ENCODE measurements at places on chromosomes 2 and 18. TPM values are rescaled to one million over a fixed set of nuclear protein-coding genes. Genes with fewer than 3 reads are reported as not detected.
A peak's percentile ranks its signal among the peaks of the same experiment; 100 is the strongest.

DNA sequence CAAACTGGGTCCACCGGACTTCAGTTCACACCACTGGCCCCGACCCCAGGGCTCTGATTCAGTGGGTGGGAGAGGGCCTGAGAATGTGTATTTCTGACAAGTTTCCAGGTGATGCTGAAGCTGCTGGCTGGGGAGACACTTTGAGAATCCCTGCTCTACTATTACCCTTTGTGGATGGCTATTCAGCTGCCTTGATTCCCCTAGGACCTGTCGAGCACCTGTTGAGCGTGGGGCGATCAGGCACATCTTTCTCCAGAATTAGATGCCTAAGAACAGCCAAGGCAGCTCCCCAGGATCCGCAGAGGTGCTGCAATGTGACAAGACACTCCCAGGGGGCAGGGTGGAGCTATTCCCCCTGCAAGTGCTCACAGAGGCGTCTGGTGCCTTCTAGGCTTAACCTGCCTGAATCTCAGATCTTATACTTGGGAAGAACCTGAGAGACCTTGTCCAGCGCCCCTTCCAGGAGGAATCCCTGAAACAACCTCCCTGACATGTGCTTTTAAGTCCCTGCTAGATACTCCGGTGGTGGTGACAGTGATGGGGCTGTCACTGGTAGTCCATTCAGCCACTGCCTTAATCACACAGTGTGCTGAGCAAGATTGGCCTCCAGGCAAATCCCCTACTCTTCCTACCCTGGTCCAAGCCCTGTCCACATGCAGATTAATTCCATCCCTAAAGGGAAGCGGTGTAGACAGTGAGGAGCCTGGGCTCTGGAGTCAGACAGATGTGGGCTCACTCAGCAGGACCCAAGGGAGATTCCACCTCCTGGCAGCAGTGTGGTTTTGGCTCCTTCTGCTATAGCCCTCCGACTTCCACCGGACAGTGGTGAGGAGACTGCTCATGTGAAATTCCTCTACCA, 43.4 kb upstream of the OTOF start:
- DNase-seq: no peak

GRCh38 chr18:45100321-45101105, 419.8 kb downstream of the SETBP1 start:
- DNase-seq: no peak

UGT1A1 gene
- polyA plus RNA-seq: not detected

SIX3 gene
- polyA plus RNA-seq: not detected

FSIP2 gene
- 0.02 TPM for polyA plus RNA-seq

DNA sequence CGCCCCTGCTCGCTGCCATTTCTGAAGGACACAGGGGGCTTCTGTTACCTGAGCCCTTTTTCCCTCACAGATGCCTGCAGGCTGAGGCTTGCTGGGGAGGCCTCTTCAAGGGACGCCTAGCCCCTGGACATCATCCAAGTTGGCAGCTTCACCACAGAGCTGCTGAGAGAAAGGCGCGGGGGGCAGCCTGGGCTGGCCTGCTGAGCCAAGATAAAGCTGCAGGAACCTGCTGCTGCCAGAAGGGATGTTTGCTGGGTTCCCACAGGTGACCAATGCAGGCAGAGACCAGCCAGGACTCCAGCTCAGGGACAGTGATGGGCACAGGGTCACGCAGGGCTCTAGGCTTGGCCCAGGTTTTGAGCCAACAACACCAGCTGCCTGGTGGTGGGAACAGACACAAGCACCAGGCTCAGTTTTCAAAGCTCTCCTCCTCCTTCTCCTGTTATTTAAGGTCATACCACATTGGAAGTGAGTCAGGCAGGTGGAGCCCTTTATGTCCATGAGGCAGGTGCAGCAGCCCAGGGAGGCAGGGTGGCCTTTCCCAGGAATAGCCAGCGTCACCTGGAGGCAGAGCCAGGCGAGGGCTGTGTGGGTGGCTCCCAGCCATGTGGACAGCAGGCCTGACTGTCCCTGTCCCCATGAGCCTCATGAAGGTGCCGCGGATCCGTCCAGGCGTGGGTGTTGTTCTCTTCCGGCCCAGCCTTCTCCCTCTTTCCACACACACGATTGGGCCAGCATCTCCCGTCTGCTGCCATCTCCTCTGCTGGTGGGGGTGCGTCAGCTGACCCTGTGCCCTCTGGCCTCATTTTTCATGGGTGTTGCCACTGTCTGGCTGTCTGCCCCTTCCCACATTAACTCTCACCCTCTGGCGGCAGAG, 515.5 kb upstream of the MYT1L start:
- no peak for DNase-seq

LRRTM1 gene
- polyA plus RNA-seq: not detected

DNA sequence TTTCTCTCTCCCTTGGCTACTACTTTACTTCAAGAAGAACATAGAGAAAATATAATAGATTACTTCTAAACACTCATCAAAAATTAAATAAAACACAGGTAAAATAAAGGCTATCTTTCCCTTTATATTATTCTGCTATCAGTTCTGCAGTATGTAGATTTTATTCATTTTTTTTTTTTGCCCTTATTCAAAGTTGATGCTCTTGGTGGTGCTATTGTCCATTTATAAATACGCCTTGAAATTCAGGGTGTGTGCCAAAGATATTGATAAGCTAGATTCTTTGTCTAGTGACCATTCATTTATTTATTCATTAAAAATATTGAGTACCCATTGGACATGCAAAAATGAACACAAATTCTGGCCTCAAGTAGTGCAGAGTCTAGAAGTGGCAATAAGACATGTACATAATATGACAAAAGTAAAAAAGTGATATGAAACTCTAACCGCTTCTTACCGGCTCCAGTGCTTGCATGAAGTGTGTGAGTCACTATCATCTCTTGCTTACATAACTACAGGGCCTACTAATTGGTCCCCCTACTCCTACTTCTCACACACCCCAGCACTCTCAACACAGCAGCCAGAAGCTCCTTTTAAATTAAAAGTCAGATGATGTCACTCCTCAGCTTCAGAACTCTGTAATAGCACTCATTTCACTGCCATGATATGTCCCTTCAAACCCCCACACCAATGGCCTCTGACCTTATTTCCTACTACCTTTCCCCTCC, 208.3 kb upstream of the FANCL start:
- DNase-seq: no peak

ADD2 gene
- not detected for polyA plus RNA-seq

- peak; percentile 17 for DNase-seq
Measured at GRCh38 chr2:65937379-65938160, 497.4 kb upstream of the MEIS1 start.

INPP5D gene
- polyA plus RNA-seq: 0.09 TPM

ESPNL gene
- polyA plus RNA-seq: 2.6 TPM

UGT1A5 gene
- not detected for polyA plus RNA-seq

DNA sequence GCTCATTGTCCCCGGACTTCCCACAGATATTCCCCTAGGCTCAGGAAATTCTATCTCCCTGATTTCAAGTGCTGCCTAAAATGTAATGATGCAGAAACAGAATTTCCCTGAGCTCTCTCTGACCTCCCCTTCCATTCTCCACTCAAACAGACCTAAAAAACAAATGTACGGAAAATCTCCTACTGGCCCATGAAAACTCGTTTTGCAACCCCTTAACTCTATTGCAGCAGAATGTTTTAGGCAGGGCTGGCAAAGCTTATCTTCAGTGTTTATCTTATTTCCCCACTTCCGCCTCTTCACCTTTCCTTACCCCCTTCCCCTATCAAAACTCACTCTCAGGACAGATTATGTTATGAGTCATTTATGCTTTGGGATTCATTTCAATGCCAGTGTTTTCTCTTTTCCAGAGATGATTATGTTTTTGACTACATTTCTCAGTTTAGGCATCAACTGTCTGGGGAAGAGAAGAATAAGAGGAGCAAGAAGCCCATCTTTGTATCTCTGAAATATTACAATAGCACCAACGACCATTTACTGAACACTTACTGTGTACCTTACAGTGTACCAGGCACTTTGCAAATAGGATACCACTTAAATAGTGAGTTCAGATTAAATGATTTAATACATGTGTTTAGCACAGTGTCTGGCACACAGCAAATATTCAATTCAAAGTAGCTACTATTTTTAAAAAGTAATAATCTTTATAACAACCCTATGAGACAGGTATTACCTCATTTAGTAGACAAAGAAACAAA, 53.9 kb upstream of the STPG4 start:
- peak; percentile 87 for DNase-seq

- peak; percentile 71 for DNase-seq
Measured at GRCh38 chr2:99597616-99598015, 107.8 kb upstream of the REV1 start.
